Glutamatergic neuron (in vitro differentiated cells): ENCODE measurements at places on chromosomes 3 and 15. TPM values are rescaled to one million over a fixed set of nuclear protein-coding genes. Genes with fewer than 3 reads are reported as not detected.

The APBA2 gene
- total RNA-seq, result 166 TPM

The GOLGA6D gene
- not detected for total RNA-seq

The LRIG1 gene
- total RNA-seq, result 30.2 TPM

DNA sequence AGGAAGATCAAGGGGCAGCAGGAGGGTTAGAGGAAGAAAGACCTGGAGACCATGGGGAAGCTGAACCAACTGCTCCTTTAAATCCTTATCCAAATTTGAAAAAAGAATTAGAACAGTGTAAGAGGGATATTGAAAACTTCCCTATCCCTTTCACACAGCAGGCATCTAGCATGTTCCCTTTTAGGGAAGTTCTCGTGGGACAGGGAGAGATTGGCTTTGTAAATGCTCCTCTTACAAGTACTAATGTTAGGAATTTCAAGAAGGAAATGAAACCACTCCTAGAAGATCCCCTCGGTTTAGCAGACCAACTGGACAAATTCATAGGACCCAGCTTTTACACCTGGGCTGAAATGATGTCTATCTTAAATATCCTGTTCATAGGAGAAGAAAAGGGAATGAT, 41.5 kb downstream of the PPCDC start:
- no peak overlapping the region for H3K4me3 ChIP-seq
- H3K27ac ChIP-seq, result no peak overlapping the region
- H3K4me1 ChIP-seq, result no peaks in the 10 kb centered on the region
- peaks cover 30% of the 10 kb centered on the region for H3K36me3 ChIP-seq

GRCh38 chr3:58631742-58632141, 34.8 kb downstream of the FAM3D start:
- no peak for DNase-seq
- peaks cover 5% of the 10 kb centered on the region for H3K27me3 ChIP-seq
- H3K4me1 ChIP-seq, result peaks cover 14% of the 10 kb centered on the region
- H3K27ac ChIP-seq, result no peak overlapping the region

- DNase-seq, result no peak
- peaks cover 11% of the 10 kb centered on the region for H3K36me3 ChIP-seq
- no peak overlapping the region for H3K4me3 ChIP-seq
- H3K27me3 ChIP-seq, result no peaks in the 10 kb centered on the region
- H3K27ac ChIP-seq, result no peak overlapping the region
These were observed 295.9 kb downstream of the PTPRG start for GRCh38 chr3:61857297-61857696.

- no peak overlapping the region for H3K27ac ChIP-seq
- no peak overlapping the region for H3K4me3 ChIP-seq
- no peaks in the 10 kb centered on the region for H3K27me3 ChIP-seq
- peaks cover 22% of the 10 kb centered on the region for H3K4me1 ChIP-seq
- DNase-seq, result no peak
- no peaks in the 10 kb centered on the region for H3K36me3 ChIP-seq
These were observed 364.2 kb upstream of the PLSCR5 start for GRCh38 chr3:146969356-146969755.

DNA sequence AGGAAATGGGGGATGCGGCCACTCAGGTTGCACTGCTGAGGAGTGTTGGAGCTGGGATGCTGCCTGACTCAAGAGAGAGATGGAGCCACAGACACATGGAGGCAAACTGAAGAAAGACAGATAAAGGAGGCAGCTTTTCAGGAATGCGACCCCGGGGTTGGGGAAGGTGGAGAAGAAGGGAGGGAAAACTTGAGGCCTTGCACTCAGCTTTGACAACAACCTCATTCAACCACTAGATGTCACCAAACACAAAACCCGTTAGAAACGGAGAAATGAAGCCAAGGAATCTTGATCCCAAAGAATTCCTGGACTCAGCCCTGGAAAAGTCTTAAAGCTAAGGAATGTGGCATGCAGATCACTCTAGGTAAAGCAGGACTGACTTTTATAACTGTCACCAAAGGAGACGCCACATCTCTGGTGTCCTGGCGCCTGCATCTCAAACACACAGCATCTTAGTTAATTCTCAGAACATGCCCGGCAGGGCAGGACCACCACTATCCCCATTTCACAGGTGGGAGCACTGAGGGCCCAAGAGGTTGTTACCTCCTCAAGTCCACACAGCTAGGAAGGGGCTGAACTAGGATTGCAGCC, 59.6 kb upstream of the LMCD1 start:
- peaks cover 3% of the 10 kb centered on the region for H3K4me1 ChIP-seq
- peaks cover 2% of the 10 kb centered on the region for H3K27me3 ChIP-seq
- H3K36me3 ChIP-seq, result peaks cover 11% of the 10 kb centered on the region
- no peak overlapping the region for H3K27ac ChIP-seq

DNA sequence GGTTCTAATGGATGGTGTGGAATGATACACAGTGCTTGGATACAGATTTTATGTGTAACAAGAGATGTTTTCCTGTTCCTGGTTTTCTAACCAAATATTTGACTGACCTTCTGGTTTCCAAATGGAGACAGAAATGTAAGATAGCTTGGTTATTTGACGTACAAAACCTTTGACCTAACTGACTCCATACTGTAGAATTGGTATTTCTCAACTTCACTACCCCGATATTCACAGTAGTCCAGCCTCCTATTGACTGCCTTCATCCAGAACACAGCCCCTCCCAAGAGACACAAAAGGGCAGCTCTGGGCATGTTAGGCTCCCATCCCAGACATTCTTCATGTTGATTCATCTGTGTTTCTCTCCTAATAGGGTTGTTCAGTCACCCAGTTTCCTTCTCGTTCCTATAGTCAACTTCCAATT, 33.4 kb downstream of the MYO1E start:
- H3K27ac ChIP-seq, result no peak overlapping the region
- H3K36me3 ChIP-seq, result no peaks in the 10 kb centered on the region
- no peaks in the 10 kb centered on the region for H3K4me1 ChIP-seq
- no peak for DNase-seq

GRCh38 chr15:48582452-48583247, 62.9 kb downstream of the FBN1 start:
- DNase-seq, result no peak
- H3K27me3 ChIP-seq, result no peaks in the 10 kb centered on the region
- no peak overlapping the region for H3K27ac ChIP-seq
- no peaks in the 10 kb centered on the region for H3K36me3 ChIP-seq

GRCh38 chr3:32495609-32496008, 7.0 kb downstream of the CMTM6 start:
- no peaks in the 10 kb centered on the region for H3K36me3 ChIP-seq
- no peak overlapping the region for H3K4me3 ChIP-seq
- H3K27me3 ChIP-seq, result no peaks in the 10 kb centered on the region
- no peak overlapping the region for H3K27ac ChIP-seq
